HT1080 (cell line): ENCODE measurements at places on chromosomes 3 and 15. TPM values are rescaled to one million over a fixed set of nuclear protein-coding genes. Genes with fewer than 3 reads are reported as not detected.

The C3orf52 gene
- total RNA-seq: 19.4 and 21.5 TPM in 2 replicates

DNA sequence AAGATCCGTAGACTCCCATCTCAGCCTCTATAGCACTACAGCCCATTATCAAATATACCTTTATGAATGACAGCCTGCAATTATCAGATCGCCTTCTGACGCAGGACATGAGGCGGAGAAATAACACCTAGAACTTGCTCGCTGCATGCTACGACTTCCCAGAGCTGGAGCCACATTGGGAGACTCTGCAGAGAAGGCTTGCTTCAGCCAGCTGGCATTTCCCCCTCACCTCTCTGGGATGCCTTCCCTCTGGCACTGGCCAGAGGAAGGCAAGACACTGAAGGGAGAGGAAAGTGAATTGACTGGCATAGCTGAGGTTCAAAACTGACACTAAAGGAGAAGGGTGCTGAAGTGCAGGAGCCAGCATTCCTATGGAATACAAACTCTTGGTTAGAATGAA lies 131.7 kb downstream of the GABRB3 start:
- no peak for DNase-seq

DNA sequence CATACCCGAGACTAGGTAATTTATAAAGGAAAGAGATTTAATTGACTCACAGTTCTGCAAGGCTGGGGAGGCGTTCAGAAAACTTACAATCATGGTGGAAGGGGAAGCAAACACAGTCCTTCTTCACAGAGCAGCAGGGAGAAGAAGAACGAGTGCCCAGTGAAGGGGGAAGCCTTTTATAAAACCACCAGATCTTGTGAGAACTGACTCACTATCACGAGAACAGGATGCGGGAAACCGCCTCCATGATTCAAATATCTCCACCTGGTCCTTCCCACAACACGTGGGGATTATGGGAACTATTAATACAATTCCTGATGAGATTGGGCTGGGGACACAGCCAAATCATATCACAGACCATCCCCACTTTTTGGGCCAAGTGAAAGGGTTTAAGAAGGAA lies 58.8 kb upstream of the CTXND1 start:
- peak; percentile 66 for DNase-seq

DNA sequence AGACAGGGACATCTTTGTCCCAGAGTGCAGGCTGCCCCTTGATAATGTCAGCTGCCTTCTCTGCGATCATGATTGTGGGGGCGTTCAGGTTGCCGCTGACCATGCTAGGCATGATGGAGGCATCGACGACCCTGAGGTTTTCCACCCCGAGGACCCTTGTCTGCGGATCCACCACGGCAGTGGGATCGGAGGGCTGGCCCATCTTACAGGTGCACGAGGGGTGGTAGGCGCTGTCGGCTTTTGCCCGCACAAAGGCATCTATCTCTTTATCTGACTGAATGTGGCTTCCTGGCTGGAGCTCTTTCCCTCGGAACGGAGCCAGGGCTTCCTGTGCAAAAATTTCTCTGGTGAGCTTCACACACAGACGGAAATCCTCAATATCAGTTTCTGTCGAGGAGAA lies 28.4 kb downstream of the CHDH start:
- no peak for DNase-seq

- DNase-seq: no peak
These were observed 8.6 kb downstream of the LTF start for GRCh38 chr3:46456118-46456517.

DNA sequence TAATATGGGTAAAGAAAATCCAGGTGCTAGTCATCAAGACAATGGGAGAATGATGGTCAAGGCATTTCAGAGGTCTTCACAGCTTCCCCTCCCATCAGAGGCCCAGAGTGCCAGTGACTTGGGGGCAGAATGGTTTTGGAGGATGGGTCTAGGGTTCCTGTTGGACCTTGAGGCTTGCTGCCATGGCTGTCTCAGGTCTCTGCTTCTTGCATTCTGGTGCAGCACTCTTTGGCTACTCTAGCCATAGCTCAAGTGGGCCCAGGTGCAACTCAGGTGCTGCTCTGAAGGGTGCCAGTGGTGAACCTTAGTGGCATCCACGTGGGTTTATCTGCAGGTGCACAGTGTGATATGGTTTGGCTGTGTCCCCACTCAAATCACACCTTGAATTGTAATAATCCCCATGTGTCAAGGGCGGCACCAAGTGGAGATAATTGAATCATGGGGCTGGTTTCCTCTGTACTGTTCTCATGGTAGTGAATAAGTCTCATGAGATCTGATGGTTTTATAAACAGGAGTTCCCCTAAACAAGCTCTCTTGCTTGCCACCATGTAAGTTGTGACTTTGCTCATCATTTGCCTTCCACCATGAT lies 48.5 kb upstream of the PEX5L start:
- peak; percentile 28 for DNase-seq
